Left cardiac atrium (tissue), 4 donors: ENCODE measurements at places on chromosomes 1 and 21. TPM values are rescaled to one million over a fixed set of nuclear protein-coding genes. Genes with fewer than 3 reads are reported as not detected.

GRCh38 chr1:48221657-48222056 lies 859 bp upstream of the SLC5A9 start:
- DNase-seq = no peak

DNA sequence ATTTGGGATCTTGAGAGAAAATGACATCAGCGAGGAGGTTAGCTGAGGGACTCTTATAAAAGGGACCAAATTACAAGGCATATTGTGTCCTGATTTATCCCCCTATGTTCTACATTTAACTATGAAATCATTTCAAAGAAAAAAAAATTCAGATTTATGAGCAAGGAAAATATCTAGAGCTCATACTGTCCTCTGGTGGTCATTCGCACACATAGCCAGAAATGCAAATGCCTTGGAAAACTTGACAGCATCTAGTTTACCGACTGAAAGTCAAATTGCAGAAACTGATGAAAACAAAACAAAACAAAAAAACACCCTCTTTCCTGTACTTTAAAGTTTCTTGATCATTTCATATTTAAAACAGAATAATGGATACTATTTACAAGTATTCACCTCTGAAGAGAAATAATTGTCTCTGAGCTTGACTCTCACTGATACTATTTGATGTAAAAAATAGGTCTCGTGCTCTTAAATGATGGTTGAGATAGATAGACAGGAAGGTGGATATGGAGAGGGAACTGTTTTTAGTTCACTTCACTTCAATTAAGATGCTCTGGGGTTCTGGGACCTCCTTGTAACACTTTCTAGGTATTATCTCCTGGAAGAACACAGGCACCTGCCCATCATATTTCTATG lies 253.8 kb downstream of the PCP4 start:
- DNase-seq = no peak

- DNase-seq = no peak
Observed at GRCh38 chr1:165395901-165396300, 39.4 kb upstream of the LMX1A start.

Gene KIF26B
- total RNA-seq = 0.13 TPM
